Hepatocyte (in vitro differentiated cells): ENCODE measurements at places on chromosomes 3 and 15. TPM values are rescaled to one million over a fixed set of nuclear protein-coding genes. Genes with fewer than 3 reads are reported as not detected.

HCLS1 gene
- total RNA-seq: 1.3 TPM in 2 replicates

ASB14 gene
- not detected in 2 replicates for total RNA-seq

GOLGA8J gene
- total RNA-seq: 0.13 TPM in 1 of 2 replicates, not detected in the other

SCN11A gene
- total RNA-seq: 3.7 and 3.9 TPM in 2 replicates

TIGIT gene
- total RNA-seq: not detected in 2 replicates

GXYLT2 gene
- 23.6 and 35.7 TPM in 2 replicates for total RNA-seq

DNAH12 gene
- total RNA-seq: 1.1 and 1.5 TPM in 2 replicates

OR5H2 gene
- total RNA-seq: not detected in 2 replicates

GPR62 gene
- total RNA-seq: not detected in 2 replicates

ARHGAP31 gene
- 6.4 and 7.3 TPM in 2 replicates for total RNA-seq

ABI3BP gene
- 10.4 and 15.0 TPM in 2 replicates for total RNA-seq

CPN2 gene
- 3.3 and 3.5 TPM in 2 replicates for total RNA-seq

CCDC174 gene
- total RNA-seq: 23.6 and 25.8 TPM in 2 replicates

LEKR1 gene
- 0.76 and 1.1 TPM in 2 replicates for total RNA-seq

SERPINI2 gene
- not detected in 2 replicates for total RNA-seq

CFAP100 gene
- not detected in 2 replicates for total RNA-seq

ZNF860 gene
- 0.80 and 2.2 TPM in 2 replicates for total RNA-seq

GNB5 gene
- 18.9 and 21.6 TPM in 2 replicates for total RNA-seq

CCR3 gene
- 0.40 TPM in 1 of 2 replicates, not detected in the other for total RNA-seq

SETD5 gene
- 69.8 and 75.2 TPM in 2 replicates for total RNA-seq

SSUH2 gene
- total RNA-seq: 17.6 and 19.7 TPM in 2 replicates

WNT7A gene
- 0.13 and 0.28 TPM in 2 replicates for total RNA-seq

HSPBAP1 gene
- total RNA-seq: 7.9 and 11.0 TPM in 2 replicates

HTR3E gene
- total RNA-seq: not detected in 2 replicates

CCR8 gene
- not detected in 2 replicates for total RNA-seq

CACNA1D gene
- 27.8 and 30.1 TPM in 2 replicates for total RNA-seq

DNAJC13 gene
- 52.3 and 55.4 TPM in 2 replicates for total RNA-seq

SH2D7 gene
- not detected in 2 replicates for total RNA-seq
